Cardiac ventricle fibroblast (primary cell): ENCODE measurements at places on chromosomes 12 and 14. TPM values are rescaled to one million over a fixed set of nuclear protein-coding genes. Genes with fewer than 3 reads are reported as not detected.

The FBXL14 gene
- total RNA-seq = 5.6 and 8.1 TPM in 2 replicates

The NELL2 gene
- 0.49 TPM in 1 of 2 replicates, not detected in the other for total RNA-seq

The NFATC4 gene
- 51.0 and 54.5 TPM in 2 replicates for total RNA-seq

The BAZ1A gene
- 9.8 and 11.0 TPM in 2 replicates for total RNA-seq

The LRP1-AS gene
- total RNA-seq = not detected in 2 replicates
